ENCODE measurements at places on chromosomes 6 and 20.

GRCh38 chr6:41716516-41717391, 18.7 kb downstream of the TFEB start:
- no peak for DNase-seq

- no peak for DNase-seq
Measured at GRCh38 chr6:81734500-81735150, 17.9 kb downstream of the TENT5A start.

DNA sequence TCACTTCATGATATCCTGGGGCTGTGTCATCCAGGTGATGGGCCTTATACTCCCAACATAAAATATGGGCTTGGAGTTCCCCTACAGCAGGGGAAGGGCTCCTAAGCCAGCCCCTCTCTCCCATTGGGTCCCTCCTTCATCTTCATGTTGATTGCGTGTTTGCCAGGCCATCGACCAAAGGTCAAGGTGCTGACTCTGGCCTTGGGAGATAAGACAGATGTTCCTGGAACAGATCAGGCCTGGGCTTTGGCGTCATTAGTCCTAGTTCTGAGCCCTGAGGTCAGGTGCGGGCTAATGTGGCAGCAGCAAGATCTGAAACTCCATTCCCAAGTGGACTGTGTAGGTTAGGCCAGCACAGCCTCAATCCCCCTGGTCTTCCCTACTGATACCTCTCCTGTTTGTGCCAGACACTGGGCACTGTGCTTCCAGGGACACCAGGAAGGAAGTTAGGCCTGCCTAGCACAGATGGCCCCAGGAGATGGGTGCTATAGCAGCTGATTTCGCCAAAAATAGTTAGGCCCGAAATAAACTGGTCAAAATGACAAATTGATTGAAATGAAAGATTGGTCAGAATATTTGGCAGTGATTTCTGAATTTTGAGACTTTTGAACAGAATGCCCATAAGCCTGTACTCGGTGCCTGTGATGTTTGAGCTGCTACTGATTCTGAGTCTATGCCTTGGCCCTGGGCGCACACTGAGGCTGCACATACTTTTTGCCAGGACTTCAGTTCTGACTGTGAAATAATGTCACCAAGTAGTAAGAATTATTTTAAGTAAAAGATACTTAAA, 28.8 kb downstream of the EPB41L1 start:
- no peak for DNase-seq

DNA sequence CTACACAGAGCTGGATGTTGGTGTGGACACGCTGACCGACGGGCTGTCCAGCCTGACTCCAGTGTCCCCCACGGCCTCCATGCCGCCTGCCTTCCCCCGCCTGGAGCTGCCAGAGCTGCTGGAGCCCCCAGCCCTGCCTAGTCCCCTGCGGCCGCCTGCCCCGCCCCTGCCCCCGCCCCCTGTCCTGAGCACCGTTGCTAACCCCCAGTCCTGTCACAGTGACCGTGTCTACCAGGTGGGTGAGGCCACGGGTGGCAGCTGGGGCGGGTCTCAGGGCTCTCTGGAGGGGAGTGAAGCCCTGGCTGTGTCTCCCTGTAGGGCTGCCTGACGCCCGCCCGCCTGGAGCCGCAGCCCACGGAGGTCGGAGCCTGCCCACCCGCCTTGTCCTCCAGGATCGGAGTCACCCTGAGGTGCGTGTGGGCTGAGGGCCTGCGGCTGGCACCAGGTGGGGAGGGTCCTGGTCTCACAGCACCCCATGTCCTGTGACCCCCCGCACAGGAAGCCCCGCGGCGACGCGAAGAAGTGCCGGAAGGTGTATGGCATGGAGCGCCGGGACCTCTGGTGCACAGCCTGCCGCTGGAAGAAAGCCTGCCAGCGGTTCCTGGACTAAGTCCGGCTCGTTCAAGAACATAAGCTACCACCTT, 2.9 kb downstream of the SLC2A4RG start:
- DNase-seq = no peak

DNA sequence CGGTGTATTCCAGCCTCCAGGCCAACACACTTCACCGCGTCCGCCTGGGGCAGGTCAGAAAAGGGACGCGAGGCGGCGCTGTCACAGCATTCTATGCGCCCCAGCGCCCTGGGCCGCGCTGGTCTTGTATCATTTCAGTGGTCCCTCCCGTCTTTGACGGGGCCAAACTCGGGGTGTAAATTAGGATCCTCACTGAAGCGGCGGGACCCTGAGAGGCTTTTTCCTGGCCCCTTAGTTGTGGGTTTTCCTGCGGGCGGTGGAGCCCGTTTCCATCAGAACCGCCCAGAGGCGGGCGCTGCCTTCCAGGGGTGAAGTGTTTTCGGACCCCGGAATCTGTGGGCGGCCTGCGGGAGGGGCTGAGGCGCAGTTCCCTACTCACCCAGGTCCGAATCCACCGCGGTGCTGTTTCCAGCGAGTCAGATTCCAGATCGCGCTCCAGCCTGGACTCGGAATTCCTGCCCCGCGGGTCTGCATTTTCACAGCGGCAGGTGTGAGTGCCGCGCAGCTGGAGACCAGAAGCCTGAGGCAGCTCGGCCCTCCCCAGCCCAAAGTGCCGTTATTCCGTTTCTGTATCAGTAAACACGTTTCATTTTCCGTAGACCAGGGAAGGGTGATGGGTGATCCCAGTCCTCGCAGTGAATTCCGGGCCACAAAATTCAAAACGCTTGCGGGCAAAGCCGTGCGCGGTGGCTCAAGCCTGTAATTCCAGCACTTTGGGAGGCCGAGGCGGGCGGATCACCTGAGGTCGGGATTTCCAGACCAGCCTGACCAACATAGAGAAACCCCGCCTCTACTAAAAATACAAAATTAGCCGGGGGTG, 3.9 kb upstream of the MICB start:
- DNase-seq = no peak

DNA sequence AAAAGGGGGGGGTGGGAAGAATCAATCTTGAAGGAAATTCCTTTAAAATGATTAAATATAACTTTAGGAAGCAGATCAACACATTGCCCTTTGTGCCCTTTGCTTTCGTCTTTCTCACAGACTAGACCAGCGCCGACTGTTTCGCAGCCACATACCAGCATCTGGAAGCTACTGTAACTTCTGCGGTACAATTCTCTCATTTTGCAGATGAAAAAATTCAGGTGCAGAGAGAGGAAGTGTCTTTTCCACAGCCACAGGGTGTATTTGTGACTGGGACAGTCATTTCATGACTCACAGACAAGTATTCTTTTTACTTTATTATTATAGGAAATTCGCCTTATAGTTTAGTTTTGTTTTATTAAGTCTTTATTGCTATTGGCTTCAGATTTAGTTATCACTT, 84.2 kb downstream of the UST start:
- DNase-seq = no peak

GRCh38 chr6:1437553-1438406, 48.4 kb downstream of the FOXF2 start:
- no peak for DNase-seq

DNA sequence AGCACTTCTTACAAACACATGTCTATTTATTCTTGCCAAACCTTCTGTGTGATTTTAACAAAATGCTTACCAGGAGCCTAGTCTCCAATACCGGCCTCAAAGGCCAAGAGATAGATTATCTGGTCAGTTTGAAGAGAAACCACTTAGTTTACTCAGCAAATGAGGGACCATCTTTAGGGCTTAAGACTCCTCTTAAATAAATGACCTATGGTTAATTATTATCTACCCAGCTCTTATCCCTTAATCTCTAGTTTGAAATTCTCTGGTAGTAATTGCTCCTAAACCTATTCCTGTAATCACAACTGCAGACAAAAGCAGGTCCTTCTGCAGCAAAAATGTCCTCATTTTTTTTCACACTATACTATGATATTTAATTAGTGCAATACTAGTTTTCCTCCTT, 301.8 kb downstream of the KIF16B start:
- DNase-seq = no peak

- DNase-seq = no peak
Measured at GRCh38 chr20:54025251-54025771, 45.1 kb downstream of the BCAS1 start.

DNA sequence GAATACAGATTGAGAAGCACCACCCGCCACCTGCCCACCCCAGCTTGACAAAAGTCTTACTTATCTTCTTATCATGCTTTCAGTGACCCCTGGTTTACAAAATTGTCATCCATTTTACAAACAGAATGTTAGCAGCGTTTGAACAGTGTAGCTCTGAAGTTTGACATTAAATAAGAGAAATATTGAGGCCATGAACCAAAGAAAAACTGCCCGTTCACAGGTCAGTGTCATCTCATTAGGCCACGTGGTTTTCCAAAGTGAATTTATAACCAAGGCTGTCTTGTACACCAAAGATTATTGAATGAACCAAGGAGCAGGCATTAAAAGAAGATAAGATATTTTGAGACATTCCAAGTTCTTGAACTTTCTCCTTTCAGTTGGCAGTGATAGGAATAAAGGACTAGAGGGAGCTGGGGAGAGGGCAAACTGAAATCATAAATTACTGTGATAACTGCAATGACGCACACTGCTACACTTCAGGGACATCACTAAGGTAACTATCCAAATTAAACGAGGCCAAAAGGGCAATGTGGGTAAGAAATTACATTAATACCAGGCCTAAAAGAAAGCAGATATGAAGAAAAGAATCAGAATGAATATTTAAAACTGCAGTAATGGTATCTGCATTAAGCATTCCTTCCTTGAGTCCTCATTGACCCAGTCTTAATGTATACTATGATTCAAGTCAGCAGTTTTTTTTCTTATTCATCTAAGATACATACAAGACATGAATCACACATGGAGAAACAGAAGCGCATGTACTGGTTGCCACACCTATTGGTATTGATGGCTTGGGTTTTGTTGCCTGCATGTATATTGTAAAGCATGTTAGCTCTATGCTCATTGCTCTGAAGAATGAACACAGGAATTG, 159.8 kb upstream of the ARG1 start:
- DNase-seq = no peak

- DNase-seq = no peak
Measured at GRCh38 chr6:121498481-121499276, 63.2 kb downstream of the GJA1 start.

DNA sequence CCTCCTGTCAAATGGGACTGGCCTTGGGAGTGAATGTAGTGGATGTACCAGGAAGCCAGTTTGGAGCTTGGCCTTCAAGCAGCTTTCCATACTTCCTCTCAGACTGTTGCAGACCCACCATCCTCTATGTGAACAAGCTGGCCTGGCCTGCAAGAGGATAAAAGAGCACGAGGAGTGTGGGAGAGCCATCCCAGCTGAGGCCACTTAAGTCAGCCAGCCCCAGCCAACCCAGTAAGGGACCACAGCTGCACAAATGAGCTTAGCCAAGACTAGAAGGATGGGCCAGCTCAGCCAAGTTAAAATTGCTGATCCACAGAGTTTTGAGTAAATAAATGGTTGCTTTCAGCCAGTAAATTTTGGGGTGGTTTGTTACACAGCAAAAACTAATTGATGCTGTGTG, 156.9 kb upstream of the SOX4 start:
- no peak for DNase-seq

GRCh38 chr20:58718121-58718563, 25.5 kb downstream of the NPEPL1 start:
- no peak for DNase-seq

GRCh38 chr6:157911278-157911677, 70.4 kb upstream of the SYNJ2 start:
- DNase-seq = no peak

GRCh38 chr6:96542702-96543101, 20.2 kb upstream of the FHL5 start:
- DNase-seq = no peak

DNA sequence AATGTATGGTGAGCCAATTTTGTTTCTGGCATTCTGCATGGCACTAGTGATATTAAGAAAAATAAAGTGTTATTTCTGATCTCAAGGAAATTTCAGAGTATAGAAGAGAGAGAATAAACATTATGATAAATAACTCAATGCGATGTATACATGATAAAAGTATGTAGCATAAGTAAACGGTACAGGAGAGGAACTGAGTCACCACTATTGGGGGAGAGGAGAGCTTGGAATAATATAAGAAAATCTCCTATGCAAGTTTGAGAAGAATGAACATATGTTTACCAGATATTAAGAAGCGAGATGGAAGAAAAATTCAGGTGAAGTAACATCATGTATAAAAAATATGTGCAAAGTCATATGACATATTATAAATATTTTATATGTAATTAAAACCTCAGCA, 1230.3 kb upstream of the CITED2 start:
- DNase-seq = no peak

- no peak for DNase-seq
Measured at GRCh38 chr6:145904868-145905267, 59.3 kb downstream of the SHPRH start.

DNA sequence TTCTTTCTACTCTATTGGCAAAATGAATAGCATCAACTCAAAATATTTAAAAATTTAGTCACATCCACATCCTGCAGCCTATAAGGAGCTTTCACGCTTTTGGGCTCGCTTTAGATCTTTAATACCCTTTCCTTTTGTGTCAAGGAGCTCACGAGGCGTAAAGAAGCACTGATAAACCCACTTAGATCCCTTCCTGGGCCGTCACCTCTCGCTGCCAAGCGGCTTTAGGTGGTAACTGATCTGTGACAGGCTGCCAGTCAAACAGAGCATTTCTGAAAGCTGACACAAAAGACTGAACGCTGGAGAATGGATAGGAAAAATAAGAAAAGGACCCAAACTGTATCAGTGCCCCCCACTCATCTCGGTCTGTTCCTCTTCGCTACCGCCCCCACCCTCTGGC, 385.7 kb upstream of the MMS22L start:
- no peak for DNase-seq

- DNase-seq = no peak
Measured at GRCh38 chr20:6746901-6747609, 20.4 kb upstream of the BMP2 start.

DNA sequence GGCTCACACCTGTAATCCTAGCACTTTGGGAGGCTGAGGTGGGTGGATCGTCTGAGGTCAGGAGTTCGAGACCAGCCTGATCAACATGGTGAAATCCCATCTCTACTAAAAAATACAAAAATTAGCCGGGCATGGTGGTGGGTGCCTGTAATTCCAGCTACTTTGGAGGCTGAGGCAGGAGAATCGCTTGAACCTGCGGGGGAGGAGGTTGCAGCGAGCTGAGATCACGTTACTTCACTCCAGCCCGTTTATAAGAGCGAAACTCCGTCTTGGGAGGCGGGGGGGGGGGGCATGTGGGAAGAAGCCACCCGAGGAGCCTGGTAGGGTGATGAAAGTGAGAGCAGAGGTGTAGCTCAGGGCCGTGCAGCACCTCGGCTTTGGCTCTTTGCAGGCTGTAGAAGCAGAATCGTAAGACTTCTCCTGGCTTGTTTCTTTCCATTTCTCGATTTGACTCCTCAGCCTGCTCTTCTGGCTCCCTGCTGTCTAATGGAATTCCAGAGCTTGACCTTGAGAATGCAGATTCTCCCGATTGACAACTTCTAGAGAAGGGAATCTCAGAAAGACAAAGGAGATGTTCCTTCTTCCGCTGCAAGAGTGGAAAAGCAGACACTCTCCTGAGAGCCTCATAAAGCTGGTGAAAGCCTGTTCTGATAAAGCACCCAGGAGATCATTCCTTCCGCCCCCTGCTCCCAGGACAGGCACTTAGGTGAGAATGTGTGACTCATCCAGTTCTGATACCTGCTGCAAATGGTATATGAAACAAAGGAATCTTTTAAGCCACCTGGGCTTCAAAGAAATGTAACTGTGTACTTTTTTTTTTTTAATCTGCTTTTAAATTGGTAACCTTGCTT, 26.0 kb upstream of the PPP1R16B start:
- DNase-seq = no peak

Data from non-pigmented ciliary epithelial cell (primary cell).